Right lung (tissue), 10 donors: ENCODE measurements at places on chromosomes 3 and 15.

GRCh38 chr3:116663161-116664110 is 46.1 kb upstream of the TUSC7 start:
- DNase-seq = peak; percentile 8

- DNase-seq = no peak
Observed at GRCh38 chr3:17782751-17783150, 40.3 kb upstream of the TBC1D5 start.

DNA sequence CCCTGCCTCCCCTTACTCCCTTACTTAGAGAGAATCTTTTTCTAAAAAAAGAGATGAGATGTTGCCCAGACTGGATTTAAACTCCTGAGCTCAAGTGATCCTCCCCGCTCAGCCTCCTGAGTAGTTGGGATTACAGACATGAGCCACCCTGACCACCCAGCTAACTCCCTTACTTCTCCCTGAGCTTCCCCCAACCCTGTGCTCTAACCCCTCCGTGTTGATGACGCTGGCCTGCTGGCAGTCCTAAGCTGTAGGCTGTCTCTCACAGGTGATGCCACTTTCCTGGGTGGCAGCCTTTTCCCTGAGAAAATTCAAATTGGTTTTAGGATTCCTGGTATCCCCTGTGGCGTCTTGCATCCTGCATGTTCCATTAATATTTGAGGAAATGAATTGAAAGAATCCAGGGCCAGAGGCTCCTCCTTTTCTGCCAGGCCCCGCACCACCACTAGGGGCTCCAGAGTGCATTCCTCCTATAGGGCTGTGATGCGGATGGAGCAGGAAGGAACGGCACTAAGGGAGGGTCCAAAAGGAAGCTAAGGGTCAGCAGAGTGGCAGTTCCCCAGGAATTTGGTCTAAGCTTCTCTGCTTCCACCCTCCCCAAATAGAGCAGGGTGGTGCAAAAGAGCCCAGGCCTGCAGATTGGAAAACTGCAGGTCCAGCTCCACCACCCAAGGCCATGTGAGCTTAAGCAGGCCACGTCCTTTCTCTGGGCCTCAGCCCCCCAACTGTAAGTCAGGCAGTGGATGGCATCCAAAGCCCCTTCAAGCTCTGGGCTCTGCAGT is 101.1 kb downstream of the DAPK2 start:
- peak; percentile 61 for DNase-seq

DNA sequence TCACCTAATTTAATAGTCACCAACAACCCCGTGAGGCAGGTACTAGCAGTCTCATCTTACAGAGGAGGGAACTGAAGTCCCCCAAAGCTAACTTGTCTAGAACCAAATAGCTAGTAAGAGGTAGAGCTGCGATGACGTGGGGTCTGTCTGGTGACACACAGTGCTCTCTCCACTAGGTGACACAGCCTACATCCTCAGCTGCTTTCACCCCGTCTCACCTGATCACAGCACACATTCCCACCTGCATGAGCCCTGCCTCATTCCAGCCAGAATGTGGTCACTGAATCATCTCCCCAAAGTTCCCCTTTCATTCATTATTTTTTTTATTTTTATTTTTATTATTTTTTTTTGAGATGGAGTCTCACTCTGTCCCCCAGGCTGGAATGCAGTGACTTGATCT is 21.3 kb upstream of the MAGEF1 start:
- DNase-seq = no peak

DNA sequence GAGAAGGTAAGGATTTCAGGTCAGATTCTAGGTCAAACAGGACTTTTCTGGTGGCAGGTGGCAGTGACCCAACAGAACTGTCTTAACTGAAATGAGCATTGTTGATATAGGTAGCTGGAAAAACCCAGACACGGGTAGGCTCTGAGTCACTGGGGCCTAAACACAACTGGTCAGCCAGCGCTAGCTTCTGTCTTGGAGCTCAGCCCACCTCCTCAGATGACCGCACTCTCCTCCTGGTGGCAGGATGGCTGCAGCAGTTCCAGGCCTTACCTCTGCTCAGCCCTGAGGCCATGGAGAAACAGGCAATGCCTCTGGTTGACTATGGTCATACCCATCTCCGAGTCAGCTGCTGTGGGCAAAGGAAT is 61.1 kb upstream of the GATA2 start:
- DNase-seq = no peak
